Left ventricle myocardium superior (tissue), 1 donor: ENCODE measurements at places on chromosomes 3 and 15. TPM values are rescaled to one million over a fixed set of nuclear protein-coding genes. Genes with fewer than 3 reads are reported as not detected.

Gene PAK6
- 11.1 TPM for total RNA-seq

Gene PODXL2
- total RNA-seq: 1.5 TPM

Gene SERF2
- 1,014 TPM for total RNA-seq

Gene OR5K2
- not detected for total RNA-seq

Gene CCDC14
- total RNA-seq: 10.7 TPM

Gene ZIC4
- not detected for total RNA-seq

Gene AGBL1
- not detected for total RNA-seq

Gene LRTM1
- total RNA-seq: not detected

DNA sequence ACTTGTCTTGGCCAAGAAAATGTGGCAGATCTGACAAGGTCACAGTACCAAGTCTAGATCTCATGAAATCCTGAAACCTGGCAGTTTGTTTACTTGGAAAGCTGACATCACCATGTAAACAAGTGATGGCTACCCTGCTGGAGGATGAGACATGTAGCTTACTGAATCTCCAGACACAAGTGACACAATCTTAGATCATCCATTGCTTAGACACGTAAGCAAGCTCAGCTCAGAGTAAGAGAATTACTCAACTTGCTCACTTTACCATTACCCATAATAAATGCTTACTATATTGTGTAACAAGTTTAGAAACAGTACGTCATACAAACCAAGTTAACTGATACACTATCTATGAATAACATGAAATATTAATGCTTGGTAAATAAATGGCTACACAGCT, 263.8 kb downstream of the TBC1D5 start:
- DNase-seq: no peak

DNA sequence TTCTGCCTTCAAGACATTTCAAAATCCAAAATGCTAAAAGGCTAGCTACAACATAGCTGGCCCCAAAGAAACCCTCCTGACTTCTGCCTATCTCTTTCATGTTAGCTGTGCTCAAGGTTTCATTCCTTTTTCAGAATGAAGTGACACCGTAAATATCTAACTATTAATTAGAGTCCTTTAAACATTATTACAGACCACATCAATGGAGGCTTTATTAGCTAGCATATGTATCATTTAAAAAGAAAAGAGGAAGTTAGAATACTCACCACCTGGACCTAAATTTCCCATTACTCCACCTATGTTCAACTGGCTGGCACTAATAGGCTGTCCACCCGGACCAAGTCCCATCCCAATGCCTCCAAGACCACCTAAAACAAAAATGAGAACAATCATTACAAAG, 24.6 kb downstream of the MYEF2 start:
- DNase-seq: no peak

DNA sequence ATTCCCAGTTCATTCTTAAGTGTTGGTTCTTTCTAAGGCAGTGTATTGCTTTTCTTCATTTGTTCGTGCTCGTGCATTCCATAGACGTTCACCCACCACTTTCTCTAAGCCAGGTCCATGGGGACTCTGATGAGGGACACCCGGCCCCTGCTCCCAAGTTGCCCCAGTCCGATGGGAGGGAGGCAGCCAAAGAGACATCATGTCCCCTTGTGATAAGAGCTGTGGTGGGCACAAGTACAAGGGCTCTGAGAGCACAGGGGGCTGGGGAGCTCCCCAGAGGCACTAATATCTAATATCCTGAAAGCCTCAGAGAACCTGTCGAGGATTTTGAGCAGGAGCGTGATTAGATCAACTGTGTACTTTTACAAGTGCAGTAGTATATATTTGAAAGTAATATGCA, 6.3 kb downstream of the SPSB4 start:
- DNase-seq: no peak

DNA sequence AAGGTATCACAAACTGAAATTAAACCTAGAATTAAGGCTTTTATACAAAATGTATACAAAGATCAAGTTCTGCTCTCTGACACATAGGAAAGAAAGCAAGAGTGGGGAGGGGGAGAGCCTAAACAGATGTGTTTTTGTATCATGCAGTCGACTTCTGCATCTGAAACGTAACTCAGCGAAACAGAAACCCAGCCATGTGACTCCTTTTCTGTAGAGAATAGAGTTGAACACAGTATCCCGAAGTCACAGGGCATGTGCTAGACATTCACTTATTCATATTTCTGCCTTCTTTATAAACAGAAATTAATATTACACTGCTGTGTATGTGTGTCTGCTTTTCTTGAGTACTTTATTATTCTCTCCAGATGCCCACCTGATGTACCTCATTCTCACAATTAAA, 121.0 kb downstream of the PDZRN3 start:
- DNase-seq: no peak

- DNase-seq: no peak
Observed at GRCh38 chr3:177177749-177178221, 19.5 kb downstream of the TBL1XR1 start.

GRCh38 chr15:73621286-73621826, 11.8 kb downstream of the NPTN start:
- DNase-seq: no peak

- DNase-seq: no peak
Observed at GRCh38 chr3:9396301-9396631, 1.1 kb upstream of the SETD5 start.

DNA sequence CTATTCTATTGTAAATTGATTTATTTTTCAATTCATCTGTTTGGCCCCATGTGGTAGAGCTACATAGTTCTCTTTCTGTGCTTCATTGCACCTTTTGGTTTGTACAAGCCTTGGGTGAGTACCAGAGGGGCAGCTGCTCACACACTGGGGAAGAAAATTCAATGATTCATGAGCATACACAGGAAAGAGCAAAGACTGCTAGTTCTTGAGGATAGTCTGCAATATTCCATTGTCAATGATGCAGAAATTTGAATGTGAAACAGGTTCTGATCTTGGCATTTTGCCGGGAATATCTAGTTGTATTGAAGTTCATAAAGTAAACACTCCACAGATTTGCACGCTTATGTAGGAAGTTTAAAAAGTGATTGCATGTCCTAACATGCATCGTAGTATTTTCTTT, 304.6 kb downstream of the NAALADL2 start:
- DNase-seq: no peak

DNA sequence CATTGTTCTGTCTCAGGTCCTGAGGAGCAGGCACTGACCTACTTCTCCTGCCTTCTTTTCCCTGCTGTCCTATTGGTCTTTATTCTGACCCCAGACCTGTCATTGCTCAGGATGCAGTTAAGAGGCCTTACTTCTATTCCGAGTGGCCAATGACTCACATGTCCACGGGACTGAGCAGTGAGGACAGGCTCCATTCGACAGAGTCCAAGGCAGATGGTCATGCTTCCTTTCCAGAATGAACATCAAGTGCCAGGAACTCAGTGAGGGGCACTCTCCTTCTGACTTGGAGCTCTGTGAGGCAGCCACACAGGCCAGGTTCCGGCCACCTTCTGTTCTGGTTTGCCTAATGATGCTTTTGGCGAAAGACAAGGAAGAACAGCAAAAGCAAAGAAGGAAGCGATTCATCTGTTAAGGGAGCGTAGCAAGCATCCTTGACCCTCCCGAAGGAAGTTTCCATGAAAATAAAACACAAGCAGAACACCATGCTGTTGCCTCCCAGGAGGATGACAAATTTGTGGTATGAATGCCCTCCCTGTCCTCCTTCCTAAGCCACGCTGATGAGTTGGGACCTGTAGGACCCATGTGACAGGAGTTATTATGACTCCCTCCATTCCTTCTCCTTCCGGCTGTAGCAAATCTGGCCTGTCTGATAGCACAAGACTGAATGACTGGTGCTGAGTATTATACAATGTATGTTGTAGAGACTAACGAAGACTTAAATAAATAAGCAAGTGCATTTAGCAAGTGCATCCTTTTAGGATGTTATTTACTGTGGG, 14.4 kb upstream of the TPRG1 start:
- no peak for DNase-seq

DNA sequence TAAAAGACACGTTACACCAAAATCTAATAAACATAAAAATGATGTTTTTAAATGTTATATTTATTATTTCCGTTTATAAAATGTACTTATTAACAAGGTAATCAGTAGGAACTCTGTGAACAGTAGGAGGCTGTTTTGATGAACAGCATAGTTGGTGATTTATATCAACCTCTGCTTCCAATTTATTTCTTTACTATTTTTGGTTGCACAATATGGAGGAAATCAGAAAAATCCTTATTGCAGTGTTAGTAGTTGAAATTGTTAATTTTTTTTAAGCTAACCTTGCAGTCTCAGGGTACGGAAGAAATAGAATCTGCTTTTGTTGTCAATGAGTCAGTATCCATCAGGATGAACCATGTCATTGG, 5.0 kb upstream of the SNX22 start:
- no peak for DNase-seq
